ENCODE measurements at places on chromosomes 11 and 22.

DNA sequence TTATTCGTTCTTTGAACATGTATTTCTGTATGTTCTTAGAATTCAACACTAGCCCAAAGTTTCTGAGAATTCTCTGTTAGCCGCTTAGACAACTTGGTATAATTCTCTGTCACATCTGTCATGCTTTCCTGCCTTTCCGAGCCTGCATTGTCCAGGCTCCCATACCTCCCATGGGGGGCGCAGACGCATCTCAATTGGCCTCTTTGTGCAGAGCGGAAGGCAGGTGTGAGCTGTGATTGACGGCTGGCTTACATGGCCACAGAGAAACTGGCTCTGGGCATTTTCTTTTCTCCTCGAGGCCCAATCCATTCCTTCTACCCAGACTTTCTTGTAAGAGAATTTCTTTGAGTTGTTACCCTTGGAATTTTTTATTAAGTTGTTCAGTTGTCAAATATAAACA, 132.7 kb upstream of the SESN3 start:
- no peak for DNase-seq

- DNase-seq = no peak
These were observed 28.5 kb downstream of the MAML2 start for GRCh38 chr11:96314326-96315020.

DNA sequence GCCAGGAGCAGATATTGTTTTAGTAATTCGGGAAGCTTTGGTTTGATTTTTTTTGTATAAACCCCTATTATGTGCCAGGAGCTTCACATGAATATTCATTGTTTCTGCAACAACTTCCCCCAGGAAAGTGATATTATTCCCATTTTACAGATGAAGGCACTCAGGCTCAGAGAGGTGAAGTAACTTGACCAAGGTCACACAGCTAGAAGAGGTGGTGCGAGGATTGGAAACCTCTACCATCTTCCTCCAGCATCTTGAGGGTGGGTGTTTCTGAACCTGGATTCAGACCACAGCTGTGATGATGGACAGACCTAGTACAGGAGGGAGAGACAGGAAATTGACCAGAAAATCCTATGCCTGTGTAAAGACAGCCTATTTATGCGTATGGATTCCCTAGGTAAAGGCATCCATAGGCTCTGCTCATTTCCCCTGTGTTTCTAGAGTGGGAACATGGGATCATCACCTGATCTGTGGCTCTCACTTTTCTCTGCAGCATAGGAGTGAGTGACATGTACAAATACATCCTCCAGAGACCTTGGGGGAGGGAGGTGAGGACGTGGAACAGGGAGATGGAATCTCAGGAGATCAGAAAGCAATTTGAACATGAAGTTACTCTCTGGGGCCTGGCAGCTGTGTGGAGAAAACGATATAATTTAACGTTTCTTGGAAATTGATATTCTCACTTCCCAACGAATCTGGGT, 81.4 kb downstream of the TSPAN18 start:
- DNase-seq = no peak

- DNase-seq = no peak
These were observed 32.4 kb upstream of the CLNS1A start for GRCh38 chr11:77669848-77670511.

DNA sequence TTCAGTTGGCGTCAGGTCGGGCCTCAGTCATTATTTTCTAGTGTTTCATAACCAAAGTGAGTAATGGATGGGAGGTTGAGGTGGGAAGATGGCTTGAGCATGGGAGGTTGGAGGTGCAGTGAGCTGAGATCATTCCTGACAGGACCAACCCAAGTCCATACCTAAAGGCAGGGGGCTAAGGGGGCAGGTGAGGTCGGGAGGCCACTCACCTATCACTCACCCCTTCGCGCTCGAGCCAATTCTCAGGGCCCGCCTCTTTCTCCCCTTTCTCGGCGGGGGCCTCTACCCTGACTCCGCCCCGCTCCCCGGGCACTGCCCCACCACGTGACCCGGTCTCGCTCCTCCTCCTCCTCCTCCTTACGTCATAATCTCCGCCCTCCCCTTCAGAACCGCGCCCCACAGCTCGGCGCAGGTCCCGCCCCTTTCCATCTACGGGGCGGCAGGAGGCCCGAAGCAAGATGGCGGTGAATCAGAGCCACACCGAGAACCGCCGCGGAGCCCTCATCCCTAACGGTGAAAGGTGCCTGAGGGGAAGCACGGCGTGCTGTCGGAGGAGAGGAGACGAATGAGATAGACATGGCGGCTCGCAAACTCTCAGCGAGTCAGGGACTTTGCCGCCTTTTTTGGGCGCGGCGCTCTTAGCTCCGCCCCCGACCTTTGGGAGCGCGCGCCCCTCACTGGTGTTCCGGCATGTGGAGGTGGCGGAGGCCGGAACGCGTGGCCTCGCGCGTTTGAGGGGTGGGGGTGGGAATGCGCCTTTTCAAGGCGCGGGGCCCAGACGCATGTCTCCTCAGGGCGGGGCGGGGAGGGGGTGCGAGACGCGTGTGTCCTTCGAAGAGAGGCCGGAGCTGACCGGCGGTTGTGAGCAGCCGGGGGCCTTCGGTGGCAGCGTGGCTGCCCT, at the start of gene WBP2NL:
WBP2NL (plus strand) TSS at position 428 of the 901 bp plus-strand sequence; CDS start at position 459, 31 bp downstream.
- DNase-seq = peak; percentile 81

DNA sequence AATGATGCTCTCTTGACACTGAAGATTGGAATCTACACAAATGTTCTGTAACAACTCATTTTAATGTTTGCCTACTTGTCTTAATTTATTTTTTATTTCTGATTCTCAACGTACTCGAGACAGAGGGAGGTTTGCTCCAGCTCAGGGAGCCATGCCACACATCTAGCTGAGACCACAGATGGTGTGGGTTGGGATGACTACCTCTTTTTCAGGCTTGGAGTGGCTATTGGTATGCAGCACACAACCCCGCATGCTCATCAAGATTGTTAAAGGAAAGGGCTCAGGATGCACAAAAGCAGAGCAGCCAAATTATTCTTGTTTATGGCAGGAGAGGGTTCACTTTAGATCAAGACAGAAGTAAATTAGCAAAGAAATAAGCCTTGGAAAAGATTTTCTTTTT, 424.5 kb downstream of the OPCML start:
- no peak for DNase-seq

DNA sequence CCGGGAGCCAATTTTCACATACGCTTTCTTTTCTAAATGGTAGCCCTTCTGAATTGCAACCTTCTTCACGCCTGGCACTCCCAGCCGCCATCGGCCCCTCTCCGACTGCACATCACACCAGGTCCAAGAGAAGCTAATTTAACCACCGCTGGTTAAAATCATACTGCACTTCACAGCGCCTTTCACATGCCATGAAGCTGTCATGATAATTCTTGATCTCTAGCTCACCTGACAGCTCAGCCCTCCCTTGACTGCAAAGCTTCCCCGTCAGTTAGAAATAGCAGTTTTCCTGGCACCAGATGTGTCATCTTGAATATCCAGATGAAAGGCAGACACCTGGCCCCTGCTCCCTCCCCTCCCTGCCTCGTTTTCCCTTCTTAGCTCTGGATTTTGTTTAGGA, 101.4 kb downstream of the ARL14EP start:
- no peak for DNase-seq

DNA sequence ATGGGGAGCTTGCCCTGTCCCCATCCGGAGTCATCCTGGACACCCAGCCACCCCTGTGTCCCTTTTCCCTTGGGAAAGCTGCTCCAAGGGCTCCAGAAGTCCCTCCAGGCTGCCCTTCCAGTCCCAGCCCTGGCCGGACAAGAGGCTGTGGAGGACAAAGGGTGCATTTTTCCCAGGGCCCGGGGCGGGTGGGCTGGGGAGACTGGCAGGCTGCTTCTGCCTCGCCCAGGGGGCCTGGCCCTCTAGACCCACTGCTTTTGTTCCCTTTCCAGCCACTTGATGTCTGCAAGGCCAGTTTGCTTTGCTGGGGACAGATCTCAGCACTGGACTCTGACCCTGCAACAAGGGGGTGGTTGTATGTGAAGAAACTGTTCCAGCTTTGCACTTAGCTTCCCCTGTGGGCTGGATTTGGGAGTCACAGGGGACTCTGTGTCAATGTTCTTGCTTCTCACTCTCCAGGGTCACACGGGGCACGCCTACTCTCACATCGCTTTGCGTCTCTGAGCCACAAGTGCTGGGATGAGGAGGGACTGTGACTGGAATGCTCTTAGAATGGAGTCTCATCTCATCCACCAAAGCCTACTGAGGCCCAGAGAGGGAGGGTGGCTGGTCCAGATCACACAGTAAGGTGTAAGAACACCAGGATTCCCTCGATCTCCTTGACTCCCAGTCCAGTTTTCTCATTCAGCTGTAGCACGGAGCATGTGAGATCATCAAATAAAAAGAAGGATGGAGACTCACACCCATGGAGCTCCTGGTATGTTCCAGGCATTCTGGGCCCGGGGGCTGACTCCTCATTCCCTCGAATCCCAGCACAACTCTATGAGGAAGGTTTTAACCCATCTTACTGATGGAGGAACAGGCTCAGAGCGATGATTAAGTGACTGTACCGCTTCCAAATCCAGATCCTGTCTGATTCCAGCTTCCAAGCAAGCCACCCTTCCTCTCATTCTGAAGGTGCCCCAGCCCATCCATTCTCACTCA, 59.9 kb downstream of the FBXO7 start:
- no peak for DNase-seq

DNA sequence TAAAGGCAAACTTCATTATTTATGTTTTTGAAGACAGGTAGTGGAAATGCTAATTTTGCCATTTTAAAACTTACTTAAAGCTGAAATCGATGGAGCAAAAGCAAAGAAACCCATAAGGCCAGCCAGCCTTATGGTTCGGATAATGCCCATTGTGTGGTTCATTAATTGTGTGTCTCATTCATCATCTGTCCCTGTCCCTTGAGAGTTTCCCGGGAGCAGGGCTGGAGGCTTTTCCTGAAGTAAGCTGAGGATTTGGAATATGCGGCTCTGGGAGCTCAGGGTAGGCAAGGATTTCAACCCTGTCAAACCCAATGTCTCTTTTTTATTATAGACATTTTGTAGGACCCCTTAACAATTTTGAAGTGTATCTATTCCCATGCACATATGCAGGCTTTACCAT, 790.0 kb upstream of the KIRREL3 start:
- no peak for DNase-seq

DNA sequence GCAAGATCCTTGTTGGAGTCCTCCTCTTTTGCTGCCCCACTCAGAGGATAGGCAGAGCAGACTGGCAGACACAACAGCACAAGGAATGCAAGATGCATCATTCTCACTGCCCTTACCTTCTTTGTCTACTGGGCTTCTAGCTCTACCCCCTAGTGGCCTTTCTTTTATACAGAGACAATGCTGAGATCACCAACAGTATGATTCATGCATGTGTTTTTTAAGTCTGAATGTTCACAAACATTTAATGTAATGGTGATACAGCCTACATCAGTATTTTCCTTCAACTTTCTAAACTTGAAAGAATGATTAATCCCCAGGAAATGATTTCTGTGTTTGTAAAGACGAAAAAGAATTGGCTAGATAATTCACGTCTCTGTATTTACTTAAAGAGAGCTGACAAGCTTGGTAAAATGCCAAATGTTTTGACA, at the start of gene MMP10:
MMP10 (minus strand) TSS at position 138 of the 428 bp plus-strand sequence; CDS start at position 101, 37 bp downstream.
- DNase-seq = no peak

DNA sequence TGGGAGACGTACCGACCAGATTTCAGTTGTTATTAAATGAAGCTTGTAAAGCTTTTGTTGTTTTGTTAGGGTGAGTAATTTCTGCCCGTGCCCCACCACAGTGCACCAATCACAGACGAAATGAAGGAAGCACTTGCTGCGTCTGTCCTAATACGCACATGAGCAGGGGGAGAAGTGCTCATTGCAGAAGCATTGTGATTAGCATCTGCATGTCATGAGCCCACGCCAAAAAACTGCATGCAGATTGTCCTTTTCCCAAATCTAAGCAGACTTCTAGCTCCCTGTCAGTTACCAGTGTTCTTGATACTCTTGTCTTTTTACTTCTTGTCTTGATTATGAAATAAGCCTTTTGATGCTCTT, 15.5 kb downstream of the RBX1 start:
- DNase-seq = no peak

- DNase-seq = no peak
These were observed 835 bp upstream of the RHOD start for GRCh38 chr11:67055812-67056211.

DNA sequence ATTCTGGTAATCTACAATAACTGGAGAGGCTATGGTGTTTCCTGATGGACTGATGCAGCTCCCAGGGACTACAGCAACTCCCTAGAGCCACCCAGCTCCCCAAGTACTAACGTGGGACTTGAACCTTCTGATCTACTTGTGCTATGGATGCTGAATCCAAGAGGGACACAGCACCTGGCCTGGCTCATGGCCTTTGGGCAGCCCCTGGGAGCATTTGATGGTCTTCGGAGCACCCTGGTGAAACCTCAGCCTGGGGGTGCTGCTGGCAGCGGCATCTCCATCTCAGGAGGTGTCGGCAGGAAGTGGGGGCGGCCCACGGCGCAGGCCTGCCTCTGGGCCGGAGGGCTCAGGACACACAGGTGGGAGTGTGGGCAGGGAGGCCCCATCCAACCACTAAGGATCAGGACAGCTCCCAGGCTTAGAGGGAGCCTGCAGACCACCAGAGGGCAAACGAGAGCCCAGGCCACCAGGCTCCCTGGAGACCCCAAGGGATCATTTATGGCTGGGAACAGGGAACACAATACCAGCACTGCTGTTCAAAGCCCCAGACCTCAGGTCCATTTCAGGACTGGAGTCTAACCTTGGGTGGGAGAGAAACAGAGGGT, 8.7 kb downstream of the EHD1 start:
- no peak for DNase-seq

DNA sequence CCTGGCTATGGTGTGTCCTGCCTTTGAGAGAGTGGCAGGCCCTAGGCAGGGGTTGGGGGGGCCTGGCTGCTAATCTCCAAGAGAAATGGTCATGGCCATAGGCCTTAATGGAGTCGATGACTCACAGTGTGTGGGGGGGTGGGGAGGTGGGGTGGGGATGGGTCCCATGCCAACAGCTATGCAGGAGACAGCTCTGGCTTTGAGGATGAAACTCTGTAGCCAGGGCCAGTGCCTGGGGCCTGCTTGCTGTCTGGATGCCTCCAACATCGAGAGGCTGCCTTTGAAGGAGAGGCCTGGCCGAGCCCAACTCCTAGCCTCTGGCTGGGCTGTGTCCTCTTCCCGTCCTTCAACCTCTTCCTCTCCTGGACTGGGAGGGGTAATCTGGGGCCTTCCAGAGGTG, 23.9 kb upstream of the TSPAN18 start:
- no peak for DNase-seq

DNA sequence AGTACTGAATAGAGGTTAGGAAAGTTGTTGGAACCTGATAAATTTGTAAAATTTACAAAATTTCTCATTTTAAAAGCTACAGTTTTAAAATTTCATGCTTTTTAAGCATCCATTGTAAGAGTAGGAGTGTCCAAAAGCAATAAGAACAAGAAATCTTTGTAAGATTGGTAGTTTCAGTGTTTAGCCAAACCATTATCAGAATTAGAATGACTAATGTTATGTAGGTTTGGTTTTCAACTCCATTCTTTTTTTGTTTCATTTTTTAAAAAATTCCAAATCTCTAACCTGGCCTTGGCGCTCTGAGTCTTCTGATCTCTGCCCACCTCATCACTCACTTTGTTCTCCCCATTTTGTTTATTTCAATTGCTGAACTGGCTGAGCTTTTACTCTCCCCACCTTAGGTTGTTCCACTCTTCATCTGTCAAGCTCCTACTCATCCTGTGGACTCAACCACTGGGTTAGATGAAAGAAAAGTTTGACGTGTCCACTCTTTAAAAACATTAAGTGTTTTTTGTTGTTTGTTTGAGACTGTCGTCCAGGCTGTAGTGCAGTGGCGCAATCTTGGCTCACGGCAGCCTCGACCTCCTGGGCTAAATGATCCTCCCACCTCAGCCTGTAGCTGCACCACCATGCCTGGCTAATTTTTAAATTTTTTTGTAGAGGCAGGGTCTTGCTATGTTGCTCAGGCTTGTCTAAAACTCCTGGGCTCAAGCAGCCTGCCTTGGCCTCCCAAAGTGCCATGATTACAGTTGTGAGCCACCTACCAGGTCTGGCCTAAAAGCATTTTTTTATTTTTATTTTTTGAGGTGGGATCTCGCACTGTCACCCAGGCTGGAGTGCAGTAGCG, 14.0 kb downstream of the EP300 start:
- no peak for DNase-seq
